Stimulated activated CD4-positive, alpha-beta T cell treated with anti-CD3 and anti-CD28 coated beads, TNF-alpha, amount 100 ng/mL, for 48 hours (primary cell): ENCODE measurements at places on chromosomes 6 and 20.

DNA sequence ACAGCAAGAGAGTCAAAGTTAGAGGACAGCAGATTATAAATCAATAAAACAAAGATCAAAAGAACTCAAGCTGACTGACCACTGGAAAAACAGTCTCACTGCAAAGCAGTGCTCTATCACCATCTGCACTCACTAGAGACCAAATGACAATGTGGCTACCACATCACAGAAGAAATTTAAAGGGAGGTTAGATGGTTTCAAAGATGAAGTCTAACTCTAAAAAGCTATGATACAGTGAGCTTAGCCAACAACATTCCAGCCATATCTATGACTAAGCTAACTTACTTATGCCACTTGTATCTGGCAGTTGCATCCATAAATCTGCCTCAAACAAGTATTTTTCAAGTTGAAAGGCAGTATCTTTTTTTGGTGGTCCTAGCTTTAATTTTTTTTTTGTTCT lies 68.6 kb downstream of the ARHGAP18 start:
- no peak for DNase-seq

DNA sequence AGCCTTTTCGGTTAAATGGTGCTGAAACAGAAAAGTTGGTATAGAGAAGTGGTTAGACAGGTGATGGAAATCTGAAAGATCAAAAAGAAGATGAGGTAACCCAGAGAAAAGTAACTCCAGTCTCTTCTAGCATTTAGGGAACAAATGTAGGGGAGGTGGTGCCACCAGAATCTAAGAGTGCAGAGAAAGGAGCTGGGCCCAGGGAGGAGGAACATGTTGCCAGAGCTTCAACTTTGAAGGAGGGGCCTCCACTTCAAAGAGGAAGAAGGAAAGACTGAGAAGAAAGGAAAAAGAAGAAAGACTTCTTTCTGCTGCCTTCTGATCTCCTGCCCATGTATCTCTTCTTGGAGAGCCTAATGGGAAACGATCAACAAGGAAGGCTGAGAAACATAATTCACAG lies 23.5 kb upstream of the ATRN start:
- DNase-seq, result no peak

- no peak for DNase-seq
Observed at GRCh38 chr6:133571681-133572080, 317.2 kb upstream of the TCF21 start.

- DNase-seq, result no peak
Observed at GRCh38 chr6:683742-684440, 9.0 kb downstream of the EXOC2 start.

GRCh38 chr6:150142097-150142669 lies 661 bp upstream of the PPP1R14C start:
- no peak for DNase-seq

DNA sequence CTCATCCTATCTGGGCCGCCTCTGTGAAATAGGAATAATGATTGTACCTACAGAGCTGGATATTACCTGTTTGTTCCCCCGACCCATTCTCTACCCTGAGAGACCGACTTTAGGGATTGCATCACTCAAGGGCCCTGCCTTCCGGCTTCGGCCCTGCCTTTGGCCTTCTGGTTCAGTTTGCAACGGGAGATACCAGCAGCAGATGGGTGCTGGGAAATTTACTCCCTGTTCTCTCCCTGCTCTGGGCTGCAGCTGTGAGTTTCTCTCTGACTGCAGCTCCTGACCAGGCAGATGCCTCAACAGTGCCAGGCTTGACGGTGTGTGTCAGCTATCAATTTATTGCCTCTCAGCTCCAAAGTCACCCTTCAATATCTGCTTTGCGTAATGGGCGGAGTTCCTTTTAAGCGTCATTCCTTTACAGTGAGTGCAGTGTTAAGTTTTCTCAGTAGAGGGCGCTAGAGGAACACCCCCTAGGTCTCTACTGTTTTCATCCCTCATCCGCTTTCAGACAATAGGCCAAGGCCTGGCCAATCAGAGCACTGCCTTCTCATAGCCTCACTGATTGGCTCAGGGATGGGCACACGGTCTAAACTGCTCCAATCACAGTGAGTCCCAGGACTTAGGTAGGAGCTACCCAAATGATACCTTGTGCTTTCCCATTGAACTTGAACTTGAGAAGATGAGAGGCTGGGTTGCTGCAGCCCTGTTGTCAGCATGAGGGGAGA lies 30.0 kb downstream of the KCNG1 start:
- DNase-seq, result peak; percentile 66

DNA sequence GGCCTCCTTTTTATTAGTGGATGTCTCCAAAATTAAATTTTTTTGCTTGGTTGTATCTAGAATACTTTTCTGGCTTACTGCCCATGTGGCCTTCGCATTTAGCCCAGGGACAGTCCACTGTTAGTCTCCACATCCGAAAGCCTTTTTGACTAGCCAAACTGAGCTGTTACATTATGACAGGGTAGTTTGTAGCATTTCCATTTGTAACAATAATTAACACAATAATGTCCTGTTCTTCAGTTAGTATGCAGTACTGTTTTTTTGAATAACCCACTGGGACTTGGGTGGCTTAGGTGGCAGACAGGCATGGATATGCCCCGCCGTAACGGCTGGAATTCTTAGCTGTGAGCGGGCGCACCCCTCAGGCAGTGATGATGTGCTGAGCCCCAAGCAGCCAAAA lies 12.7 kb upstream of the BTN3A2 start:
- DNase-seq, result no peak

DNA sequence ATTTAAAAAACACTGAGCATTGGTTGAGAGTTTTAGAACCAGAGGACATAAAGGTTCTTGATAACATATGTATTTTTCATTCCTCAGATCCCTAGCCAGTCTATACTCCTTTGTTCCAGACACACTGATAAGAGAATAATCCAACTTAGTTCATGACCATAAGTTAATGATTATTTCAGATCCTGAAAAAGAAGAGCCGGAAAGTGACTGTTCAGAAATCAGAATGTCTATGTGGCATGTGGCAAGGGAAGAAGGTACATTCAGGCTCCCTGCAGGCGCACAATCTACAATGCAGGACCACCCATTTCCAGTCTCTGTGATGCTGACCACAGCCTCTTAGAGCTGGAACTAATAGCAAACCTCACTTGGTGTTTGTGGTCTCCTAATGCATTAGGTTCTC lies 666.7 kb upstream of the AGPAT4 start:
- DNase-seq, result no peak
